ENCODE measurements at places on chromosomes 7 and 10. TPM values are rescaled to one million over a fixed set of nuclear protein-coding genes. Genes with fewer than 3 reads are reported as not detected.

DNA sequence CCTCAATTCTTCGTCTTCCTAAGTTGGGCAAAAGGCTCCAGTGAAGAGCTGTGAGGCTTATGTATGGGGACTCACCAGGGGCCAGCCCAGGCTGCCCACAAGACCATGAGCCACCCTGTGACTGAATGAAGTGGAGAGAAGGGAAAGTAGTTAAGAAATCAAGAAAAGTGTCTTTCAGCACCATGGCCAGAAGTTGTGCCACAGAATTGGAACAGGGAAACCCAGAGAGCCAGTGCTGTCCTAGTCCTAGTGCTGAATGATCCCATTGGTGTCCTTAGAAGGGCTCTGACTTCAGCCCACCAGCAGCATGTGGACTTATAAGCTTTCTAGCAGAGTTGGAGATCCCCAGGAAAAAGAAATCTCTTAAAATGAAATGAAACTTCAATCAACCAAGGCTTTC, 37.0 kb upstream of the CCSER2 start:
- no peak overlapping the region for H3K27ac ChIP-seq
- no peak overlapping the region for H3K4me3 ChIP-seq
- H3K36me3 ChIP-seq: no peaks in the 10 kb centered on the region
- H3K4me1 ChIP-seq: no peaks in the 10 kb centered on the region
- no peak for DNase-seq

GRCh38 chr7:138000081-138000701, 1.7 kb downstream of the CREB3L2 start:
- no peak overlapping the region for H3K27ac ChIP-seq
- H3K27me3 ChIP-seq: no peaks in the 10 kb centered on the region
- peaks cover 28% of the 10 kb centered on the region for H3K4me1 ChIP-seq
- H3K36me3 ChIP-seq: no peaks in the 10 kb centered on the region
- DNase-seq: no peak

The TLX1 gene
- not detected for polyA plus RNA-seq

The C10orf143 gene
- polyA plus RNA-seq: 12.8 TPM

The SPDYE5 gene
- polyA plus RNA-seq: 0.27 TPM

GRCh38 chr7:134562136-134562535, 13.2 kb downstream of the AKR1B15 start:
- H3K4me3 ChIP-seq: no peak overlapping the region
- DNase-seq: no peak
- peaks cover 5% of the 10 kb centered on the region for H3K27me3 ChIP-seq
- H3K36me3 ChIP-seq: no peaks in the 10 kb centered on the region
- H3K27ac ChIP-seq: no peak overlapping the region

DNA sequence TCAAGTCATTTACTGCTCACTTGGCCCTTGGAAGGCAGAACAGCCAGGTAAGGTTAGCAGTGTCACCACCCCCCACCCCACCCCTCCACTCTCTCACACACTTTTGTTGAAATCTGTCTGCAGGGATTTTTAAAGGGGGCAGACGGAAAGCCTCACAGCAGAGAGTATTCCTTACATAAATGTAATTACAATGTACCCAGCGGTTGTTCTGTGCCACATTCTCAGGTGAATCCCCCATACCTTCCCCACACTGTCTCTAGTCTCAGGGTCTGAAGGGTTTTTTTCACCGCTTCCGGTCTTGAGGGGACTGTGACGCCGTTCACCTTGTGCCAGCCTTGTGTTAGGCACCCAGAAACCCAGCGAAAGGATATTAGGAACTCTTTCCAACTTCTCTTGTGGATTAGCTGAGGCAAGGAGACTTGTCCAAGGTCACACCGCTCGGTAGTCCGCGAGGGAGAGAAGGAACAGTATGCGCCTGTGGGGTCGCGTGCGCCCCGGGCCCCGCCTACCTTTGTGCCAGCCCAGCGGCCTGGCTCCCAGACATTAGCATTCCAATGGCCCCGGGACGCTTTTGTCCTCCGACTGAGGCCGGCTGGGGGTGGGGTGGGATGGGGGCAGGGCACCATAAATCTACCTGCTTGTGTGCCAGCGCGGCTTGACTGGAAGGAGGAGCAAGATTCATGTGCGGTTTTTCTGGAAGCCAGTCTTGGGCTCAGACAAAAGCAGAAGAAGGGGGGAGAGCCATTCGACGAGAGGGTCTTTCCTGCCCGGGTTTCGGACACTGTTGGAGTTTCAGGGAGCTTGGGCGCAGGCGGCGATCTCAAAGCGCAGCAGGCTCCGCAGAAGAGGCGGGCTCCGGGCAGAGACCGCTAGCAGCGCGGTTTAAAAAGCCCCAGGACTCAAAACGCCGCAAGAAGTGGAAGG, 4.5 kb downstream of the NEUROG3 start:
- no peak for DNase-seq
- H3K27ac ChIP-seq: no peak overlapping the region
- no peak overlapping the region for H3K4me3 ChIP-seq
- no peaks in the 10 kb centered on the region for H3K36me3 ChIP-seq

- no peaks in the 10 kb centered on the region for H3K36me3 ChIP-seq
- H3K27me3 ChIP-seq: no peaks in the 10 kb centered on the region
- no peak overlapping the region for H3K27ac ChIP-seq
- no peaks in the 10 kb centered on the region for H3K4me1 ChIP-seq
- DNase-seq: no peak
- H3K4me3 ChIP-seq: no peak overlapping the region
Measured at GRCh38 chr7:134195252-134195651, 68.1 kb downstream of the LRGUK start.

Data from B cell (primary cell).